ENCODE measurements at places on chromosomes 4 and X. TPM values are rescaled to one million over a fixed set of nuclear protein-coding genes. Genes with fewer than 3 reads are reported as not detected.
A peak's percentile ranks its signal among the peaks of the same experiment; 100 is the strongest.

DNA sequence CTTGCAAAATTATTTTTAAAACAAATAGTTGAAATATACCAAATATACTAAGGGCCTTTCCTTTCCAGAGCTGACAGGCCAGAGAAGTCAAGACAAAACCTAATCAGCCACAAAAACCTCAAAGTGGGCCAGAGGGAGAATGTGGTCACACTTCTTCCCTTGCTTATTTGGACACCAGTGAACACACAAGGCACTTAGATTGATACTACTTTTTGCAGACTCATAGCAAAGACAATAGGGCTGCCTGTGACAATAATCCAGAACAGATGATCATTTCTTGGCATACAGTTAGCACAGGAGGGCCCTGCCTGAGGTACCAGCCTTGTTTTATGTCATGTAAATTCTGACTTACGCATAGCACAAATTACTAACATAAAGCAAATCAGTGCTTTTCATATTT is 215.7 kb upstream of the NEIL3 start:
- no peak overlapping the region for H3K4me3 ChIP-seq
- H3K27me3 ChIP-seq = no peaks in the 10 kb centered on the region
- H3K27ac ChIP-seq = no peak overlapping the region
- DNase-seq = no peak

The AREG gene
- total RNA-seq = 29.4 TPM

DNA sequence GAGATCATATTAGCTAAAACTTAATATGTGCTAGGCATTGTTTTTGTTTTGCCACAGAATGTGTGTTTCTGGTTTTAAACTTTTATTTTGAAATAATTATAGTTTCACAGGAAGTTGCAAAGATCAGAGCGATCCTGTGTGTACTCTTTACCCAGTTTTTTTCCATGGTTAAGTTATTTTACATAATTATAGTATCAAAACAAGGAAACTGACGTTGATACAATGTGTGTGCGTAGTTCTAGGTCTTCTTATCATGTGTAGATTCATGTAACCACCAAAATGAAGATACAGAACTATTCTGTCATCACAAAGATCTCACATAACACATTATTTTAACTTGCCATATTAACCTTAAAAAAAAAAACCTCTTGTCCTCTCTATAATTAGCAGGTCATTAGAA is 69.2 kb downstream of the BLTP1 start:
- no peak overlapping the region for H3K27ac ChIP-seq
- DNase-seq = peak; percentile 50
- H3K4me3 ChIP-seq = no peak overlapping the region
- no peaks in the 10 kb centered on the region for H3K27me3 ChIP-seq
- H3K36me3 ChIP-seq = peaks cover 5% of the 10 kb centered on the region

- H3K36me3 ChIP-seq = no peaks in the 10 kb centered on the region
- H3K27me3 ChIP-seq = no peaks in the 10 kb centered on the region
- no peak overlapping the region for H3K4me3 ChIP-seq
- no peaks in the 10 kb centered on the region for H3K4me1 ChIP-seq
Observed at GRCh38 chrX:38494239-38494823, 67.0 kb upstream of the TSPAN7 start.

- DNase-seq = no peak
- peaks cover 4% of the 10 kb centered on the region for H3K27me3 ChIP-seq
- H3K36me3 ChIP-seq = no peaks in the 10 kb centered on the region
- H3K27ac ChIP-seq = no peak overlapping the region
- no peak overlapping the region for H3K4me3 ChIP-seq
Observed at GRCh38 chr4:101835121-101835904, 44.8 kb downstream of the BANK1 start.

The IL13RA2 gene
- not detected for total RNA-seq

The SUPT20HL1 gene
- not detected for total RNA-seq

All from T-cell (primary cell).